ENCODE measurements at places on chromosomes 1 and 21. TPM values are rescaled to one million over a fixed set of nuclear protein-coding genes. Genes with fewer than 3 reads are reported as not detected.

The S100B gene
- total RNA-seq: not detected

The HSD3B2 gene
- total RNA-seq: 6.1 TPM

The WNT2B gene
- 2.7 TPM for total RNA-seq

The CD1C gene
- total RNA-seq: not detected

DNA sequence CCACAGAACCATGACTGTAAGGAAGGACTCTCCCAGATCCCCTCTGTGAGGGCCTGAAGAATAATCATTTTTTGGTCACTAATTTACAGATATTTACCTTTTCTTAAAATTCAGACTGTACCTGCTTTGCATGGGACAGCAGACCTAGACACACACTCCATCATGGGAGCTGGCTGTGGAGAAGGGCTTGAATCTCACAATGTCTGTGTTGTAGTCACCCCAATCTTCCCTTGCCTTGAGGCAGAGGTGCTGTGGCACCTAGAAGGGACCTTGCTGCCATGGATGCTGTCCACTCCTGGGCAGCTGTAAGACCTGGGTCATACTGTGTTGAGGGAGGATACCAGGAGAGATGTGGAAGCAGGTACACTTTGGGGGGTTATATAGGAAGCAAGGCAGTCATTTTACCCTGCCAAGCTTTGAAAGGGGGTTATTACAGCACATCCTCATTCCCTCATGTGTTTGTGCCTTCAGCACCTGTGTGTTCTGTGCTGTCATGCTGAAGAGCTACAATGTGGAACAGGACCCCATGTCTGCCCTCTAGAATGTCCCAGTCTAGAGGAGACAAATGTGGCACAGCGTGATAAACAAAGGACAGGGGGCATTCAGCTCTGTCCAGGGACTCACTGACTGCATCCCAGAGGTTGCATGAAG, 27.1 kb downstream of the TRAF5 start:
- H3K4me1 ChIP-seq: peaks cover 4% of the 10 kb centered on the region
- H3K27me3 ChIP-seq: no peaks in the 10 kb centered on the region
- no peak overlapping the region for H3K27ac ChIP-seq
- peaks cover 7% of the 10 kb centered on the region for H3K36me3 ChIP-seq
- DNase-seq: no peak

DNA sequence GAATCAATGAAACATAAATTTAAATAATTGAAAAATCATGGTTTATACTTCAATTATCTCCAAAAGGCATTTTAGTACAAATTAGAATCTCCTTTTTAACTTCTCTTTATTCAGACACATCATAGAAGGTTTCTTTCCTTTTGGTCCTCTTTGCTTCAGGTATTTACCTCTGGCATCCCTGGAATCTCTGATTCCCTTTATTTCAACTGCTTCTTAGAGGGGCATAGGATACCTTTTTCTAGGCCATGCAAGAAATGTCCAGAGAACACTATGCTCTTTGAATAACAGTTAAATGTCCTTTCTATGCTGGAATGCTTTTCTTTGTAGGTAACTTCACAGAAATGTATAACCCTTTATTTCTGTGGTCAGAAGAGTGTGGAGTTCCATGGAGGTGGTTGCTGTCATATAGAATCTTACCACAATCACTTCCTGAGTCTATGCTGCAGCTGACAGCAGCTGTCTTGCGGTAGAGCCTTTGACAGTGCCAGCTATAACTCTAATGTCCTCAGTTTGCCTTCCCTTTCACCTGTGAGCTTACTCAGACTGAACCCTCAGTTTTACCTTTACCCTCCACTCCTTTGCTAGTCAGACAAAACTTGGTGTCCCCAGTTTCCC, 8.6 kb downstream of the LAMC2 start:
- peaks cover 2% of the 10 kb centered on the region for H3K27me3 ChIP-seq
- H3K36me3 ChIP-seq: no peaks in the 10 kb centered on the region
- no peak for DNase-seq
- H3K4me1 ChIP-seq: peaks cover 8% of the 10 kb centered on the region
- peak overlapping the region; percentile 85 for H3K27ac ChIP-seq
- H3K4me3 ChIP-seq: no peak overlapping the region

GRCh38 chr1:17452686-17453085, 13.2 kb upstream of the RCC2 start:
- peaks cover 9% of the 10 kb centered on the region for H3K4me1 ChIP-seq
- H3K27me3 ChIP-seq: no peaks in the 10 kb centered on the region
- no peak overlapping the region for H3K27ac ChIP-seq
- no peak for DNase-seq
- no peaks in the 10 kb centered on the region for H3K36me3 ChIP-seq
